ENCODE measurements at places on chromosomes 12 and 14. TPM values are rescaled to one million over a fixed set of nuclear protein-coding genes. Genes with fewer than 3 reads are reported as not detected.

- DNase-seq: no peak
- peaks cover 11% of the 10 kb centered on the region for H3K36me3 ChIP-seq
- H3K27me3 ChIP-seq: peaks cover 15% of the 10 kb centered on the region
- peaks cover 21% of the 10 kb centered on the region for H3K4me1 ChIP-seq
- H3K27ac ChIP-seq: no peak overlapping the region
Observed at GRCh38 chr12:116714175-116714574, 23.7 kb downstream of the SPRING1 start.

- H3K4me1 ChIP-seq: peaks cover 52% of the 10 kb centered on the region
- peak overlapping the region; percentile 99 for H3K27ac ChIP-seq
- peak overlapping the region; percentile 92 for H3K4me3 ChIP-seq
- peaks cover 23% of the 10 kb centered on the region for H3K36me3 ChIP-seq
- no peak for DNase-seq
- H3K27me3 ChIP-seq: no peaks in the 10 kb centered on the region
Observed at GRCh38 chr12:74538491-74539258, 1.0 kb downstream of the ATXN7L3B start.

DNA sequence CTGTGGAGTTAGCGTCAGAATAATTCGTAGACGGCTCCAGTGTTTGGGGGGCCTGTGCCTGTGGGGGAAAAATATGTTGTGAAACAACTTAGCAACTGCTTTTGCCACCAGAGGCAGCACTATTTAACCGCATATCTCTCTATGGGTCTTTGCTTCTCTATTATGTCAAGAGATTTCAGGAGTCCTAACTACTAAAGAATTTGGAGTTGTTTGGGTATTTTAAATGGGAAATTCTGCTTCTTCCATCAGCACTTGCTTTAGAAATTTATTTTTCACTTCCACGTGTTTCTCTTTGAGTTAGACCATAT is 594 bp upstream of the CLEC14A start:
- H3K27me3 ChIP-seq: peaks cover 75% of the 10 kb centered on the region
- DNase-seq: no peak
- H3K4me3 ChIP-seq: peak overlapping the region; percentile 51
- peaks cover 6% of the 10 kb centered on the region for H3K4me1 ChIP-seq

DNA sequence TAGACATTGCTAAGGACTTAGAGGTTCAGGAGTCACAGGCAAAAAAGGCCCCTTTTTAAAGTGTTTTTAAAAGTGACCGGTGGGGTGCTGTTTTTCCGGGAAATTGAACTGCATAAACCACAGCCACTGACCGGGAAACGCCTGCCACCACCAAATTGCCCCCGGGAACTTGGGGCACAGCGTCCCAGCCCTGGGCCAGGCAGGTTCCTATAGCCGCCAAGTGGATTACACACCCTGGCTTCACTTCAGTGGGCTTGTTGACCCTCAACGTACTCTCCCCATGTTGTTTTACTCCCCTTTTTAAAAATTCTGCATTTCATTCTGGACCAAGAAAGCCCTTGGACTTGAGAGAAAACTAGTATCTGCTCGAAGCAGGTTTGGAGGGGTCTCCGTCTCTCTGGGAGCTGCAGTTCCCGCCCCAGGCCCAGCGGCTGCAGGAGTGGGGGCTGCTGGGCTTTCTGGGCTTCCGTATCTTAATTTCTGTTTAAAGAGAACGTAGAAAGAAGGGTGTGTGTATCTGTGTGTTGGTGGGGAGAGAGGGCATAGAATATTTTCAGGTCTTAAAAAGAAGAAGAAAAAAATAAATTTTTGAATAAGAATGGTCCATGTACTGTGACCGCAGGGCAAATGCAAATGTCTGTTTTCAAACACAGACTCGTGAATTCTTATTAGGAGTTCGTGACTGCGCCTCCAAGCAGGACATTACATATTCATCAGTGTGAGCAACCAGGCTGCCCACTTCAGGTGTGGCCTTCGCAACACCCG is 82.9 kb downstream of the PAPOLA start:
- no peaks in the 10 kb centered on the region for H3K36me3 ChIP-seq
- peaks cover 3% of the 10 kb centered on the region for H3K4me1 ChIP-seq

GRCh38 chr14:95741038-95741490 is 27.1 kb upstream of the TCL1A start:
- H3K36me3 ChIP-seq: no peaks in the 10 kb centered on the region
- peak; percentile 64 for DNase-seq
- no peak overlapping the region for H3K4me3 ChIP-seq
- H3K4me1 ChIP-seq: peaks cover 17% of the 10 kb centered on the region

The RNF212B gene
- total RNA-seq: not detected

Measured in mesothelial cell of epicardium (in vitro differentiated cells).